ENCODE measurements at places on chromosomes 1 and 21. TPM values are rescaled to one million over a fixed set of nuclear protein-coding genes. Genes with fewer than 3 reads are reported as not detected.

NCAM2 gene
- not detected for total RNA-seq

VSIG8 gene
- total RNA-seq: not detected

RNU1-3 gene
- total RNA-seq: 1,278 TPM

KLHDC9 gene
- total RNA-seq: 7.1 TPM

SLC16A4 gene
- total RNA-seq: 0.44 TPM

IFI44L gene
- 62.5 TPM for total RNA-seq

PCAT6 gene
- total RNA-seq: 1.0 TPM

INSRR gene
- total RNA-seq: 0.17 TPM

DNA sequence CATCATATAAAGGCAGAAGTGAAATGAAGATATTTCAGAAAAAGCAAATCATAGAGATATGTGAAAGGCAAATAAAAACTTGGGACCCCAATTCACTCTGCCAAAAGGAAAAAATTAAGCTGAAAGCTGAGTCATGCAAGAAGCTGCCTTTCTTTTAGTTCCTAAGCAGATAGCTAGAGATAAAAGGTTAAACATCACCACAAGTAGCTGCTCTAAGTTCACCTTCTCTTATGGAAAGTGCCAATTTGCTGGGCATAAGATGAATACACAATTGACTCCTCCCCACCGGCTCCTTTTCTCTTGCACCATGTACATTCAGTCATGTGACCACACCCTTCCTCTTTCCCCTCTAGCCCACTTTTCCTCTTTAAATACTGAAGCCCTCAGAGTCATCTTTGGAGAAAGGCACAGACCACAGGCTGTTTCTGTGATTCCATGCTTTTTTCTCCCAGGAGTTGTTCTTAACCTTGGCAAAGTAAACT, 5.4 kb upstream of the SUMO3 start:
- no peak for DNase-seq

DNA sequence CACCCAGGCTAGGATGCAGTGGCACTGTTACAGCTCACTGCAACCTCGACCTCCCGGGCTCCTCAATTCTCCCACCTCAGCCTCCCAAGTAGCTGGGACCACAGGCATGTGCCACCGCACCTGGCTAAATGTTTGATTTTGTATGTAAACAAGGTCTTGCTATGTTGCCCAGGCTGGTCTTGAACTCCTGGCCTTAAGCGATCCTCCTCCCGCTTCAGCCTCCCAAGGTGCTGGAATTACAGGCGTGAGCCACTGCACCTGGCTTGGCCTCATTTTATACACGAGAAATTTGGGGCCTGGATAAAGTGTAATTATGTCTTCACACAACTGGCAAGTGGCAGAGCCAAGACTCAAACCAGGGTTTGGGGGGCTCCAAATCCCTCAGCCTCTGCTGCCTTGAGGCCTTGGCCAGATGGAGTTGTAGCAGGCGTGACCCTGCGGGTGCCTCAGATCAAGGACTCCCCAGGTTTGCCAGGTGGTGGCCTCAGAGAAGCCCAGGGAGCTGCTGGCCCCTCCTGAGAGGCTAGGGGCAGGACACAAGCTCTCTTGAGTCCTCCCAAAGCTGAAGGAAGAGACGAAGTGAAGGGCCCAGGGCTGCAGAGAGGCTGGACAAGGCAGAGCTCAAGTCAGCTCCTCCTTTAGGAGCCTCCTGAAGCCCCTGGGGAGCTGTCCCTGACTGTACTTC, 61.7 kb downstream of the MDM4 start:
- DNase-seq: no peak

- DNase-seq: no peak
Observed at GRCh38 chr1:44643721-44644334, 30.5 kb downstream of the TMEM53 start.

DNA sequence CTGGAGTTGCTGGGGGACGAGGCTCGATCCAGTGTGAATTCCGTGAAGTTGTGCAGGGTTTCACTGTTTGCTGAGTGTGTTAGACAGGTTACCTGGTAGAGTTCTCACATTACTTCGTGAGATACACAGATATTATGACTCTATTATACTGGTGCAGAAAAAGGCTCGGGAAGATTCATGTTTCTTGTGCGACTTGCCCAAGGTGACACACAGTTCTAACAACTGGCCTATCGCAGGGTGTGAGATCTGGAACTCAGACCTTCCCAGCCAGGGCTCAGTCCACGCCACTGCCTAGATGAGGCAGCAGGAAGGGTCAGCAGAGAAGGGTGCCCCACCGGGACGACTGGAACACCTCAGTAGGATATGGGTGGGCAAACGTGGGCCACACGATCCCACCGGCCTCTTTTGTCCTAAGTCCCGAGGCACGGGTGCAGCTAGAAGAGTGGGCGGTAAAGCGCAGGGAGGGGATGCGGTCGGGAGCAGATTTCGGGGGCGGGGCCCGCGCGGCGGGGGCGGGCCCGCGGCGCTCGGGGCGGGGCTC, 296 bp upstream of the RNPEP start:
- DNase-seq: peak; percentile 69

GRCh38 chr1:111222308-111223125, 5.0 kb upstream of the CHI3L2 start:
- peak; percentile 91 for DNase-seq

- DNase-seq: no peak
Observed at GRCh38 chr1:98991127-98992012, 13.3 kb downstream of the PLPPR5 start.

GRCh38 chr1:226653311-226653921, 85.7 kb downstream of the ITPKB start:
- peak; percentile 68 for DNase-seq

DNA sequence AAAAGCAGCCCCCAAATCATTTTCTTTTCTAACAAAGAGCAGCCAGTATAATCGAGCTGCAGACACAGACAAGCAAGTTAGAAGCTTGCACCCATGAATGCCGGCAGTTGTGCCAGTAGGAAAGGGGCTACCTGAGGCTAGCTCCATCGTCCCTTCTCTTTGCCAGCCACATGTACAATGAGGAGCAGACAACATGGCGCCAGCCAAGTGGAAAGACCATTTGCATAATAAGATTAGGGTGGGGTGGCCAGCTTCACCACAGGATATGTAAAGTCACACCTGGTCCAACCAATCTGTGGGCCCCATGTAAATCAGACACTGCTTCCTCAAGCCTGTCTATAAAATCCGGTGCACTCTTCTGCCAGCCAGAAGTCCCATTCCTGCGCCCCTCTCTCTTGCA, 103.7 kb downstream of the CCDC185 start:
- no peak for DNase-seq

- DNase-seq: peak; percentile 8
Observed at GRCh38 chr1:39394598-39394997, 96.8 kb upstream of the BMP8A start.

- DNase-seq: no peak
Observed at GRCh38 chr21:38503583-38503982, 5.3 kb upstream of the ERG start.

- no peak for DNase-seq
Observed at GRCh38 chr1:221725735-221726672, 15.9 kb downstream of the DUSP10 start.

- no peak for DNase-seq
Observed at GRCh38 chr1:50971748-50972305, 1.8 kb downstream of the CDKN2C start.

GRCh38 chr21:43207868-43208267, 39.1 kb downstream of the CRYAA start:
- no peak for DNase-seq

Data from activated T-cell treated with anti-CD3 and anti-CD28 coated beads, Interleukin-2, amount 50 U/mL, for 72 hours (primary cell).